Fibroblast of pulmonary artery (primary cell): ENCODE measurements at places on chromosomes 7 and 10.

GRCh38 chr7:55594414-55594813, 22.1 kb upstream of the VOPP1 start:
- no peak for DNase-seq

- DNase-seq = no peak
Observed at GRCh38 chr10:105243381-105243780, 602.3 kb downstream of the SORCS3 start.

DNA sequence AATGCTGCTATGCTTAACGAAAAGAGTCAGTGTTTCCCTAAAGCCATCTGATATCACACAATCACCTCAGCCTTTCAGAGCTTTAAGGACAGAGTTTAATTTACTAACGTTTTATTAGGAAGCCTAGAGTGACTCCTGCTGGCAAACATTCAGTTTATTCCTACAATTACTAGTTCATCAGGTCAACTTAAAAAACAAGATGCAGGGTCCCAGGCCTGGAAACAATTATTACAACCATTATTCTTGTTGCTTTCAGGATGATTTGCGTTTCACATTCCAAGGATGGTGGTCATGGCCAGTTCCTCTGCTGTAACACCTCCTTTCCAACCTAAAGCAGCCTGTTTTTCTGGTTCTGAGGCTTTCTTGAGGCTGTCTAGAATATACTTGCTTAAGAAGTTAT, 1.5 kb upstream of the FAM53B start:
- DNase-seq = peak; percentile 79

GRCh38 chr7:105532709-105533460, 884 bp downstream of the RINT1 start:
- DNase-seq = no peak

- no peak for DNase-seq
Observed at GRCh38 chr10:31383810-31384588, 65.0 kb downstream of the ZEB1 start.

- peak; percentile 50 for DNase-seq
Observed at GRCh38 chr7:101733713-101734475, 83.5 kb upstream of the CUX1 start.

DNA sequence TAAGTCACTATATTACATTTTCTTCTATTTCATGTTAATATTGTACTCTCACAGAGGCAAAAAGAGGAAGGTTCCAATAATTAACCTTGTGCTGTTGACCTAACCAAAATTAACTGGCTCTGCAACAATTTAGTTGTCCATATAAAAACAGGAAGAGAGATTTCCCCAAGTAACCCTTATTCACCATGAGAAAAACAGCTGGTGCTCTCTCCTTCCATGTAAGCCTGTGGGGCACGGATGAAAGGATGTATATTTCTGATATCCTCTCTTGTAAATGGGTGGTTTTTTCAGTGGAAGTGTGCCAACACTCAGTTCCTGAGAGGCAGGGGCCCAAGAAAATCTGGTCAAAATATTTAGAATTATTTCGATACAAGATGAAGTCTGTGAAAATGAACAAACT, 358.1 kb downstream of the CRPPA start:
- DNase-seq = no peak

GRCh38 chr7:15620491-15621185, 58.8 kb upstream of the AGMO start:
- DNase-seq = peak; percentile 15

GRCh38 chr7:114048386-114049235, 129.8 kb upstream of the PPP1R3A start:
- DNase-seq = peak; percentile 14

GRCh38 chr10:79328737-79329504, 18.3 kb upstream of the PPIF start:
- DNase-seq = no peak

DNA sequence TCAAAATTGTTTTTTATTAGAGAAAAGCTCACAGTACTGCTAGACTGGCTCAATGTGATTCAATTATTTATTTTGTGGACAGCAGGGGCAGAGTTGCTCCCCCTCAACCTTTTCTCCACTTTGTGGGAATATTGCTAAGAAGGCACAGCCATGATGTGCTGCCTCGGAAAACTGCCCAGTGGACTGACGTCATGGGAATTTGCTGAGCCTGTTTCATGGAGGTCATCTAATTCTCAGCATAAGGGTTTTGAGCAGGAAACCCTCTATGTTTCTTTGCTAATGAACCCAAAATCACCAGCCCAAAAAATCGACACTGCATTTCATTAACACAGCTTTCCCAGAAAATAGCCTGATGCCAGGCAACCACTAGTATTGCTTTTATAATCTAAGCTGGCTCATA, 228.8 kb upstream of the FAM3C start:
- peak; percentile 59 for DNase-seq

DNA sequence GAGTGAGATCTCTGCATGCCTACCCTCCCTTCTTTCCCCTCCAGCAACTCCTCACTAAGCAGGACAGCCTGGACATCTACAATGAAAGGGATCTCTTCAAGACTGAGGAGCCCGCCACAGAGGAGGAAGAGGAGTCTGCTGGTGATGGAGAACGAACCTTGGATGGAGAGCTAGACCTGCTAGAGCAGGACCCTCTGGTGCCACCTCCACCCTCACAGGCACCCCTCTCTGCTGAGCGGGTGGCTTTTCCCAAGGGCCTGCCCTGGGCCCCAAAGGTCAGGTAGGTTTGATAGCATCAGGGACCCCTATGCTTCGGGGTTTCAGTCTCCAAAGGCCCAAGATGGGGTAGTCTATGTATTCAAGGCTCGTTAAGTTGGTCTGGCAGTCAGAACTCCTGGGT, 23.9 kb downstream of the STRIP2 start:
- DNase-seq = no peak

- no peak for DNase-seq
Observed at GRCh38 chr10:29022513-29022912, 266.4 kb upstream of the LYZL1 start.

DNA sequence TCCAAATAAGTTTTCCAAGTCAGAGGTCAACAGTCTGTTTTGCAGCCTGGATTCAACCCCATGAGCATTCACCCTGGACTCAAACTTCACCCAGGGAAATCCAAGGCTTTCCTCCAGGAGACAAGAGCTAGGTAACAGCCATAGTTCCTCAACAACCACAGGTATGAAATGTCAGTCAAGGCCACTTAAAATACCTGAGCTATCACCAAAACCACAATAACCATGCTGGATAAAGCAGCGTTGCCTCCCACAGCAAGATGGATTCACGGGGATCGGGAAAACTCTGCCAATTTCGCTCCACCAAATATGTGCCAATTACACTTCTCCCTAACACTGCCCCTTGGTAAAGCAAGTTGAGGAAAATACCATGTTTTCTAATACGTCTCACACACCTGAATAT, 444.1 kb upstream of the KLF6 start:
- no peak for DNase-seq

DNA sequence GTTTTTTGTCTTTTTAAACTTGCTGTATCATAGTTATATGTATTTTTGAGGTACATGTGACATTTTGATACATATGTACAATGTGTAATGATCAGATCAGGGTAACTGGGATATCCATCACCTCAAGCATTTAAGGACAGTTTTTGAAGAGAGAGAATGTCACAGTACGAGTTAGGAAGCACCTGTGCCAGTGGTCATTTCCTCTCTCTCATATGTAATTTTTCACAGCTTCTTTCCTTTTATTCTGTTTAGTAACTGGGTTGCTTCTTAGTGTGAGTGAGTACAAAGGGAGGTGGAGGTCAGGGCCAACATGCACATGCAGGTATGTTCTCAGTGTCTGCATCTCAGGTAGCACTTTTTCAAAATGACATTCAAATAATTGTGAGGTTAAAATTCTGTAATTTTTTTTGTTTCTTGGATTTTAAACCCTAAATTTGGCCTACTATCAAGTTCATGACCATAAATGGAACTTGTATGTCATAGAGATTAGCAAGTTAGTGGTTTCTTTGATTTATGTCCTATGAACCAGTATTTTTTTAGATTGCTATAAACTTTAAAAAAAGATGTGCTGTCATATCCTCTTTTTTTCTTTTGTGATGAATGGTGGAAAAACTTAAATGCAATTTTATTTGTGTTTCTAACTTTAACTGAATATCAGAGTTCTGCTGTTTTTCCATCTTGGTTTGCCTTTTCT, 42.7 kb downstream of the SNX10 start:
- no peak for DNase-seq

DNA sequence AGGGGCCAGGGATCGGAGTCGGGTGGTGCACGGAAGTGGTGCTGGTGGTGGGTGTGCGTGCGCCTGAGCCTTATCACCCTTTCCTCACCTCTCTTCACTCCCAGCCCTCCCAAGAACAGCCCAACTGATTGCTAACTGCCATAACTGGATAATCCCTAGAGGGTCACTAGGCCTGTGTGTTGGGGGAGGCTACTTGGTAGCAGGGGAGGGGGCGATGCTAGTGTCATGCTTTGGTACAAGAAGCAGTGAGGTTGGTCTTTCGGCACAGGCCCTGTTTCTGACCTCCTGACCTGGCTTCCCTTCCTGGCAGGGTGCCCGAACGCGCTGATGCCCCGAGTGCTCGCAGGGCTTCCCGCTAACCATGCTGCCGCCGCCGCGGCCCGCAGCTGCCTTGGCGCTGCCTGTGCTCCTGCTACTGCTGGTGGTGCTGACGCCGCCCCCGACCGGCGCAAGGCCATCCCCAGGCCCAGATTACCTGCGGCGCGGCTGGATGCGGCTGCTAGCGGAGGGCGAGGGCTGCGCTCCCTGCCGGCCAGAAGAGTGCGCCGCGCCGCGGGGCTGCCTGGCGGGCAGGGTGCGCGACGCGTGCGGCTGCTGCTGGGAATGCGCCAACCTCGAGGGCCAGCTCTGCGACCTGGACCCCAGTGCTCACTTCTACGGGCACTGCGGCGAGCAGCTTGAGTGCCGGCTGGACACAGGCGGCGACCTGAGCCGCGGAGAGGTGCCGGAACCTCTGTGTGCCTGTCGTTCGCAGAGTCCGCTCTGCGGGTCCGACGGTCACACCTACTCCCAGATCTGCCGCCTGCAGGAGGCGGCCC, 652 bp downstream of the KAZALD1 start:
- peak; percentile 42 for DNase-seq

- DNase-seq = peak; percentile 95
Observed at GRCh38 chr10:17512341-17513001, 58.1 kb upstream of the ST8SIA6 start.

GRCh38 chr10:118980135-118980865, 49.2 kb upstream of the NANOS1 start:
- no peak for DNase-seq

GRCh38 chr7:112058686-112059085, 147.5 kb downstream of the DOCK4 start:
- no peak for DNase-seq

DNA sequence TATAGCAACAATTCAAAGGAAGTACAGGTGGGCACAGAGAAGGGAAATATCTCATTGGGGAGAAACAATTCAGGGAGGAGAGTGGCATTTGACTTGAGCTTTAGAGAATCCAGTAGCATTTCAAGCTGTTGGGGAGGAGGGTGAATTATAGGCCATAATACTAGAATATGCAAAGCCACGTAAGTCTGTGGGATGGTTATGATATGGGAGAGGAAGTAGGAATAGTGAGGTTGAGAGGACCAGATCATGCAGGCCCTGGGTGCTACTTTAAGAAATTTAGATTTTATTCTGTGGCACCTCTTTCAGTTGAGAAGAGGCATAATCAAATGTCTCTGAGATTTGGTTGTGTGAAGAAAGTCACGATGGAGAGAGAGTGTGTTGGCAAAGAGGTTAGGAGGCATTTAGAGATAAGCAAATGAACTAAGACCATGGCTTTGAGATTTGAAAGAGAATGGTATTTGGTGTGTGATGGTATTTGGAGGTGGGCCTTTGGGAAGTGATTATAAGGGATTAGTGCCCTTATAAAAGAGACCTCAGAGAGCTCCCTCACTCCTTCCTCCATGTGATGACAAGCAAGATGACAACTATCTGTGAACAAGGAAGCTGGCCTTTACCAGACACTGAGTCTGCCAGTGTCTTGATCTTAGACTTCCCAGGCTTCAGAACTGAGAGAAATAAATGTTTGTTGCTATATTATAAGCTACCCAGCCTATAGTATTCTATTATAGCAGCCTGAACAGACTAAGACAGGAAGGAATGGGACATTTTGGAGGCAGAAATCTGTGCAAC, 15.1 kb downstream of the ADD3 start:
- DNase-seq = no peak

DNA sequence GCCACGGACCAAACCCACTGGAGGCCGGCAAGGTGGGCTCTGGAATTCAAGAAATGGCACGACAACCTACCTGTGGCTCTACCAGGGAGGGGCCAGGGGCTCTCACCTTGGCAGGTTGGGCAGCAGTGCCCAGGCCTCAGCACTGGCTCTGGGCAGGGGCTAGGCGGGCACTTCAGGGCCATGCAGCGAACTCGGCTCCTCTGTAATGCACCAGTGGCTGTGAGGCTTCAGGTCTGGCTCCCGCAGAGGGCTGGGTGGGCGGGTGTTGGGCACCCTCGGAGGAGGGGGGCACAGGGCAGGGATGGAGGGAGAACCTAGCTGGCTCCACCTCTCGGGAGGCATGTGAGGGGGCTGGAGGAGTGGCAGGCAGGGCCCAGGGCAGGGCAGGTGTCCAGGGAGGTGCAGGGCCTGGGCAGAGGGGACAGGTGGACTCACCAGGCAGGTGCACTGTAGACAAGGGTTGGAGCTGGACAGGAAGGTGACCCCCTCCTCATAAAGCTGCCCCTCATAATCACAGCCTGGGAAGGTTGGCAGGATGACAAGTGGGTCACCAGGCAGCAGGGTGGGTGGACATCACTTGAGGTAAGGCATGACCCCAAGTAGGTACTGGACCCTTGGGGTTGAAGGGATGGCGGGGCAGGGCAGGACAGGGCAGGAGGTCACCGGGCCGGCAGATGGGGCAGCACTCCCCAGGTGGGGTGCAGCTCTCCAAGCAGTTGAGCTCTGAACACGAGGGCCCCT, 6.7 kb downstream of the KCP start:
- DNase-seq = no peak

DNA sequence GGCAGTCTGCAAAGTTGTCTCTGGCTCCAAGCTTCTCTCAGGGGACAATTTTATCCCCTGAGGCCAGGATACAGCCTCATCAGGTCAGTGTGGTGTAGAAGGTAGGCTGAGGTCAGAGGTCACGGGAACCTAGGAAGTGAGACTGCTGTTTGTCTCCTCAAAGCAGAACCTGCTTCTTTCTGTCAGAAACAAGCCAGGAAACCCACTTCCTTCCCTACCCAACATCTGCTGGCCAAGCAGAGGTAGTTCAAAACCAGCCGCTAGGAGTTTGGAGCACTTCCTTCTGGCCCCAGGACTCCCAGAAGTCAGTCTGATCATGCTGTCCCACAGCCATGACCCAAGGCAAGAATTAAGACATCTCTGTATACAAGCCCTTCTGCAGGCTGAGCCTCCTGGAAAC, 12.2 kb downstream of the CLRN3 start:
- DNase-seq = no peak
